Activated CD4-positive, alpha-beta T cell treated with anti-CD3 and anti-CD28 coated beads, Interleukin-2, amount 50 U/mL, for 24 hours (primary cell): ENCODE measurements at places on chromosomes 5 and 9.

DNA sequence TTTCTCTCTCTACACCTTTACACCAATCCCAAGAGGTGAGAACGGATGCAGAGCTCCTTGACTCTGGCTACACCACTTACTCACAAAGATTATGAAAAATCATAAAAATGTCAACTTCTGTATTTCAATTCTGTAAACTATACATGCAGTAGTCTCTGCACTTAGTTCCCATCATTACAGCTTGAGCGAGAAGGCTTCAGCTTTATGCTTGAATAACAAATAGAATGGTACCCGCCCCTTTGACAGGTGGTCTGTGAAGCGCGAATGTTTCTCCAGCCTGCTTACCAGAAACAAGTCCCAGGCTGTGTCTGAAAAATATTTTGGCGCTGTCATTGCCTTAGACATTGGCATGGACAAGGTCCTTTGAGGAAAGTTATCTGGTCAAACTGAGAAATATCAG lies 562.4 kb upstream of the CLINT1 start:
- no peak for DNase-seq

GRCh38 chr5:40402007-40402364 lies 277.7 kb upstream of the PTGER4 start:
- DNase-seq = peak; percentile 44

DNA sequence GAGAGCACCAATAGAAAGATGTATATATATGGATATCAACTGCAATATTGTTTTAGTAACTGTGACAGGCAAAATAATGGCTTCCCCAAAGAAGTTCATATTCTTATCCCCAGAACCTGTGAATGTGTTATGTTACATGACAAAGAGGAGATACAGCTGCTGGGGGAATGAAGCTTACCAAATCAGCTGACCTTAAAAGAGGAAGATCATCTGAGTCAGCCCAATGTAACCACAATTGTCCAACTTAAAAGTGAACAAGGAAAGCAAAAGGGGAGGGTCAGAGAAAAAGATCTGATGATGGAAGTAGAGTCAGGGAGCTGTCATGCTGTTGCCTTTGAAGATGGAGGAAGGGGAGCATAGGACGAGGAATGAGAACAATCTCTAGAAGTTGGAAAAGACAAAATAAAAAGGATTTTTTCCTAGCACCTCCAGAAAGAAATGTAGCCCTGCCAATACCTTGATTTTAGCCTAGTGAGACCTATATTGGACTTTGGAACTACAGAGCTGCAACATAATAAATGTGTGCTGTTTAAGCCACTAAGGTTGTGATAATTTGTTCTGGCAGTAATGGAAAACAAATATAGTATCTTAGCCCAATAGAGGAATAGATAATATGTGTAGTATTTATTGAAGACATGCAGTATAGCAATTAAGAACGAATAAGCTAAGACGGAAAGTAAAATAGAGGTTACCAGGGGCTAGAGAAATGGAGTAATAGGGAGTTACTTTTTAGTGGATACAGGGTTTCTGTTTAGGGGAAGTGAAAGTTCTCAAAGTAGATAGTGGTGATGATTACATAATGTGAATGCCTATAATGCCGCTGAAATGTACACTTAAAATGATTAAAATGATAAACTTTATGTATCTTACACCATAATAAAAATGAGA lies 115.9 kb downstream of the PIK3R1 start:
- DNase-seq = no peak

DNA sequence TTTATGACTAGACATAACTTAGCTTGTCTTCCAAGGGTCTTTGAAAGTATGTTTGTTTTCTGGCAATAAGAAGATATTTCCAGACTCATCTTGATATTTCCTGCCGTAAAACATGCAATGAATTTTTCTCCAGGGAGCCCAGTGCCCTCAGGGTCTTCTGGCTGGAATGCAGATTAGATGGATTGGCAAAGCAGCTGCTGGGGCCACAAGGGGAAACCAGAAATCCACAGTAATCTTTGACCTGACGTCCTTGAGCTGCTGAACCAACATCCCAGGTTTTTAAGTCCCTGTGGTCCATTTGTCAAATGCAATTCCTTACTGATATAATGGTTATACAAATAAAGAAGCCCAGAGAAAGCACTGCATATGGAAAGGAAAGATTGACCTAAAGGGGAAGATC lies 93.0 kb downstream of the THBS4 start:
- DNase-seq = no peak

DNA sequence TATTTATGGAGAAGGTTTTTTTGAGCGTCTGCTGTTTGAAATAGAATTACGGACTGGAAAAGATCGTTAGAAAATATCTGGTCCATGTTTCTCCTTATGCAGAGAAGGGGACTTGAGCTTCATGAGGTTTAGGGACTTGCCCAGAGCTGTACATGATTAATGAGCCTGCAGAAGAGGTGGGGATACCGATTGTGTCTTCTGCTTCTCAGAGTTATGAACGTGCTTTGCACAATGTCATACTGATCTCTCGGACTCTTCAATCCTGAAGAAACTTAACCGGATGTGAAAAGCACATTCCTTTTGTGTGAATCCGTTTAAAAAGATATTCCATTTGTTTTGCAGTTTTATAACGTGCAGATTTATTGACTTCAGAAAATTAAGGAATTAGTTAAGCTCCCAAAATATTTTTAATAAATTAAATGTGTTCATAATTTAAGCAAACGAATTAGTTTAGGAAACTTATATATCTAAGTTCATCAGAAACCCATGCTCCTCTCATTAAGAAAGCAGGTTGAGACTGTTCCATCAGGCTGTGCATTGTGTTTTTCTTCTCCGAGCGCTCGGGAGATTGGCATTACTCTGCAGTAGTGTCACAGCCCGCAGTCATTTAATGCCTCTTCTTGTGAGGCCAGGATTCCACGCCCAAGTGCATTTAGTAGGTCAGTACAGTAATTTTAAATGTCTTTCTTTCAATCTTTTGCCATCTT lies 40.8 kb upstream of the MEF2C start:
- DNase-seq = no peak

DNA sequence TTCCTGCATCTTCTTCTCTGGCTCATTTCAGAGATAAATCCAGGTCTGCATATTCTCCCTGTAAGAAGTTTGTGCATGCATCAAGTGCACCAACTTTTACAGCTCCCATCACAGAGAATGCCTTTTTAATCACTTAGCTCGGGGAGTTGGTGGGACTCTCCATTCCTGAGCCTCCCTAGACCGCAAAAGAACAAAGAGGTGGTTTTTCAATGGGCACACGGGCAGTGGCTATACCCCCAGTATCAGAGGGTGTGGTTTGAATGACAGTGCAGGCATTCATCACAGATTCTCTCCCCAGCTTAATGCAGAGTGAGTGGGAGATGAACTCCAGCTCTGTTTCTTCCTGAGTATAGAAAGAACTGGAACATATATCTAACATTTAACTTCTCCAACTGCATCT lies 264.7 kb upstream of the NR4A3 start:
- DNase-seq = no peak
